ENCODE measurements at places on chromosomes 7 and 10.

- H3K36me3 ChIP-seq = no peaks in the 10 kb centered on the region
- peaks cover 4% of the 10 kb centered on the region for H3K27me3 ChIP-seq
- ATAC-seq = no peak
Measured at GRCh38 chr10:21146436-21146789, 249.3 kb upstream of the NEBL start.

- no peak overlapping the region for H3K27ac ChIP-seq
- no peak for ATAC-seq
- no peak overlapping the region for H3K4me3 ChIP-seq
- no peaks in the 10 kb centered on the region for H3K4me1 ChIP-seq
- H3K36me3 ChIP-seq = no peaks in the 10 kb centered on the region
- no peaks in the 10 kb centered on the region for H3K27me3 ChIP-seq
Measured at GRCh38 chr10:121800831-121801230, 127.0 kb downstream of the ATE1 start.

GRCh38 chr10:91022924-91023699 is 102.2 kb upstream of the ANKRD1 start:
- H3K4me3 ChIP-seq = no peak overlapping the region
- H3K36me3 ChIP-seq = no peaks in the 10 kb centered on the region
- ATAC-seq = peak; percentile 28

GRCh38 chr7:1942243-1942940 is 272.3 kb downstream of the ELFN1 start:
- H3K27ac ChIP-seq = no peak overlapping the region
- no peaks in the 10 kb centered on the region for H3K27me3 ChIP-seq
- H3K4me1 ChIP-seq = no peaks in the 10 kb centered on the region
- no peak overlapping the region for H3K4me3 ChIP-seq

DNA sequence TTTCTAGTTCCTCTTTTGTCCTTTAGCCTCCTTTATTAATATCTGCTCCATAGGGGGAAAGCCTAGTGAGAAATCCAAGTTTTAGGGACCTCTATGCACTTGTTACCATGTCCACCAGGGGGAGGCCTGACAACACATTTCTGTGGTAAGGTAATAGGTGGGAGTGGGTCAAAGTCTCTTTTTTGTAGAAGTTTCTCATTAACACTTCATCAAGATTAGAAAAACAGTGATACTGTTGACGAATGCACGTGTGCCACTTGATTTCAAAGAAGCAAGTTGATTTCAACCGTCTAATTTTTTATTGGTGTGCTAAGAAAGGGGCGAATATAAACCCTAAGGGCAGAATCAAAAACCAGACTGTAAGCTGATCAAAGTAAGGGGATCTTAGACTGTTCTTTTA is 30.6 kb downstream of the CISD1 start:
- no peaks in the 10 kb centered on the region for H3K36me3 ChIP-seq
- H3K27ac ChIP-seq = no peak overlapping the region
- H3K4me3 ChIP-seq = no peak overlapping the region
- no peaks in the 10 kb centered on the region for H3K4me1 ChIP-seq
- peak; percentile 43 for ATAC-seq
- peaks cover 16% of the 10 kb centered on the region for H3K27me3 ChIP-seq

DNA sequence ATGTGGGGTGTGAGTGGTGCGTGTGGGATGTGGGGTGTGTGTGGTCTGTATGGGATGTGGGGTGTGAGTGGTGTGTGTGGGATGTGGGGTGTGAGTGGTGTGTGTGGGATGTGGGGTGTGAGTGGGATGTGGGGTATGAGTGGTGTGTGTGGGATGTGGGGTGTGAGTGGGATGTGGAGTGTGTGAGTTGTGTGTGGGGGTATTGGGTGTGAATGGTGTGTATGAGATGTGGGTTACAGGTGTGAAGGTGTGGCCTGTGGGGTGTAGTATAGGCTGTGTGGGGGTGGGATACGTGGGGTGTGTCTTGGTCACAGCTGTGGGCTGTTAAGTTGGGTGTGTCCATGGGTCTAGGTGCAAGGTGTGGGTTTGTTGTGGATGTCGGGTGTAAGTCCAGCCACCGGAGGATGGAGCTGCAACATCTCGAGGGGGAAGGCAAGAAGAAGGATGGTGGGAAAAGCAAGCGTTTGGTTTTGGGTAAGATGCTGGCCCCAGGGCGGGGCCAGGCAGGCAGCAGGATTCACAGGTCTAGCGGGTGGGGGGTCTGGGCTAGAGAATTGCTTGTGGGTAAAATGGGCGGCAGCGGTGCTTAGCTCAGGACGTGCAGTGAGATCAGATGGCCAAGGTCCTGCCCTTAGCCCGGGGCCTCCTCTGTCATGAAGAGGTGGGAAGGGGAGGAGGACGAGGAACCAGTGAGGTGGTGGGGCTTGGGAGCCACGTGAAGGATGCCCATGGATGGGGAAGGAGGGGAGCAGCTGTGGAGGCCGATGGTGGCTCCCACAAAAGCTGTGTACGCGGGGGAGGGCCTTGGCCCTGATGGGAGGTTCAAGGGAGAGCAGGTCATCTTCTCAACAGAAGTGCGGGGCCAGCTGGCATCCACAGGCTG is 60.1 kb downstream of the CFAP46 start:
- H3K36me3 ChIP-seq = no peaks in the 10 kb centered on the region
- H3K27me3 ChIP-seq = peaks cover 63% of the 10 kb centered on the region
- no peaks in the 10 kb centered on the region for H3K4me1 ChIP-seq
- ATAC-seq = no peak
- H3K4me3 ChIP-seq = no peak overlapping the region
- no peak overlapping the region for H3K27ac ChIP-seq

- H3K27me3 ChIP-seq = no peaks in the 10 kb centered on the region
- no peak overlapping the region for H3K4me3 ChIP-seq
- no peaks in the 10 kb centered on the region for H3K36me3 ChIP-seq
- no peaks in the 10 kb centered on the region for H3K4me1 ChIP-seq
- H3K27ac ChIP-seq = no peak overlapping the region
Measured at GRCh38 chr10:23399701-23400144, 39.2 kb upstream of the OTUD1 start.

DNA sequence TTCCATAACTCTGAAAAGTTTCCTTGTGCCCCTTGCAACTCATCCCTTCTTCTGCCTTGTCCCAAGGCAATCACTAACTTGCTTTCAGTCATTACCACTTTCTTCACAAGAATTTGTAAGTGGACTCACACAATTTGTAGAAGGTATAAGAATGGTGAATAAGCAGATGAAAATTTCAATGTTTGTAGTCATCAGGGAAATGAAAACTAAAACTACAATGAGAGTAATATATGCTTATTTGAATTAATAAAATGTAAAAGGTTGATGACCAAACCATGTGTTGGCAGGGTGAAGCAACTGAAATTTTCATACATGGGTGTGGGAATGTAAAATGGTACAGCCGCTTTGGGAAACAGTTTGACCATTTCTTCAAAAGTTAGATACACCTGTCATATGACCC is 79.7 kb downstream of the GNAT3 start:
- no peak for ATAC-seq
- no peaks in the 10 kb centered on the region for H3K4me1 ChIP-seq
- H3K27ac ChIP-seq = no peak overlapping the region
- no peaks in the 10 kb centered on the region for H3K36me3 ChIP-seq

DNA sequence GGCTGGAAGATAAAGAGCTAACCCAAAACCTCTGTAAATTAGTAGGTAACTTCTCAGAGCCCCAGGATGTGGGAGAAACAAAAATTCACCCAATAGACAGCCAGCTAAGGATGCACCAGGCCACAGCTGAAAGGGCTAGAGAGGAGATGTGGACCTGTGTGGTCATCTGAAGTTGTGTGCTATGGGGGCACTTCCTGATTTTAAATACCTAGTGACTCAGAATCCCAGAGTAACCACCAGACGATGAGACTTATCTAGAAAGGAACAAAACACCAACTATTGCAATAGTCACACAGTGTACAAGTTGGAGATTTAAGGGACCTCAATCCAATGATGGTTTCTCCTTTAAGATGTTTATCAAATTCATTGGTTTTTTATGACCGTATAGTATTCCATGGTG is 408.3 kb upstream of the ANKRD30A start:
- no peak overlapping the region for H3K4me3 ChIP-seq
- no peaks in the 10 kb centered on the region for H3K4me1 ChIP-seq
- ATAC-seq = no peak
- H3K27ac ChIP-seq = no peak overlapping the region

- H3K4me1 ChIP-seq = no peaks in the 10 kb centered on the region
- no peak overlapping the region for H3K4me3 ChIP-seq
- H3K36me3 ChIP-seq = no peaks in the 10 kb centered on the region
- H3K27ac ChIP-seq = no peak overlapping the region
- no peak for ATAC-seq
Measured at GRCh38 chr10:59133841-59134593, 42.4 kb upstream of the PHYHIPL start.

- H3K27me3 ChIP-seq = no peaks in the 10 kb centered on the region
- H3K27ac ChIP-seq = no peak overlapping the region
- no peaks in the 10 kb centered on the region for H3K4me1 ChIP-seq
- no peak overlapping the region for H3K4me3 ChIP-seq
Measured at GRCh38 chr10:31290386-31290785, 28.6 kb upstream of the ZEB1 start.

Measured in gastroesophageal sphincter (tissue), 4 donors.